A375 (cell line): ENCODE measurements at places on chromosomes 7 and 10. TPM values are rescaled to one million over a fixed set of nuclear protein-coding genes. Genes with fewer than 3 reads are reported as not detected.

The FAM200A gene
- 4.1 and 5.1 TPM in 2 replicates for total RNA-seq

The TYSND1 gene
- total RNA-seq, result 17.3 and 19.6 TPM in 2 replicates

The UNC5B gene
- total RNA-seq, result 1.2 TPM in 2 replicates

The TSPAN33 gene
- total RNA-seq, result 3.7 and 4.0 TPM in 2 replicates

The PLAU gene
- total RNA-seq, result 0.90 and 1.5 TPM in 2 replicates

The FRMD4A gene
- total RNA-seq, result 61.6 and 66.7 TPM in 2 replicates

The RBM20 gene
- total RNA-seq, result 0.45 and 0.64 TPM in 2 replicates

The FKBP6 gene
- total RNA-seq, result not detected in 2 replicates

The CTAGE15 gene
- total RNA-seq, result not detected in 2 replicates

The SPDYE1 gene
- total RNA-seq, result not detected in 2 replicates

The MNX1 gene
- 1.8 and 3.2 TPM in 2 replicates for total RNA-seq

The RABGEF1 gene
- 20.5 and 22.5 TPM in 2 replicates for total RNA-seq

The GPNMB gene
- total RNA-seq, result 25.9 and 26.3 TPM in 2 replicates

The SYPL1 gene
- 18.1 and 18.6 TPM in 2 replicates for total RNA-seq

The ANKRD61 gene
- total RNA-seq, result 0.19 TPM in 1 of 2 replicates, not detected in the other

The DGKB gene
- 0.19 and 0.32 TPM in 2 replicates for total RNA-seq

The ASAH2B gene
- 4.3 and 9.1 TPM in 2 replicates for total RNA-seq

The PANK1 gene
- total RNA-seq, result 1.9 and 5.6 TPM in 2 replicates

The INTS15 gene
- 19.0 and 28.3 TPM in 2 replicates for total RNA-seq

The TFEC gene
- total RNA-seq, result 0.34 and 0.40 TPM in 2 replicates

The FAM25C gene
- total RNA-seq, result 2.2 TPM in 1 of 2 replicates, not detected in the other

The LBX1 gene
- total RNA-seq, result not detected in 2 replicates

The MBL2 gene
- total RNA-seq, result 0.05 and 0.26 TPM in 2 replicates

The ZNF438 gene
- 2.3 and 3.1 TPM in 2 replicates for total RNA-seq

The IL2RA gene
- total RNA-seq, result not detected in 2 replicates

The TMEM229A gene
- total RNA-seq, result not detected in 2 replicates

The GHRHR gene
- total RNA-seq, result not detected in 2 replicates

The ASB10 gene
- total RNA-seq, result not detected in 2 replicates
